Fibroblast of skin of back (primary cell): ENCODE measurements at places on chromosomes 6 and 20.

GRCh38 chr6:52515219-52515960, 61.5 kb downstream of the TRAM2 start:
- DNase-seq, result peak; percentile 65

DNA sequence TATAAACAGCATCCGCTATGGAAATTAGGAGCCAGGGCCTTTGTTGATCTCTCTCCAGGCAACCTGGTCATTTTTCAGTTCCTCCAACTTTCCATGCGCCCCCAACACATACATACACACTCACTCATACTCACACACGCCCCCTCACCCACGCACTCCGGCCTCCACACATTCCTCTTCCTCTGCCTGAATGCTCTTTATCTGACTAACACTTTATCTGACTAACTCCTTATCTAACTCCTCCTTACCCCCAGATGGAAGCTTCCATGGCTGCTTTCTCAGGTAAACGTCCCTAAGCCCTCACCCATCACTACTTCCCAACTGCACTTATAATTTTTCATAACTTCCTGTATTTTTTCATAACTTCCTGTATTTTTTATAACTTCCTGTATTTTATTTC, 17.4 kb downstream of the CASS4 start:
- peak; percentile 52 for DNase-seq

DNA sequence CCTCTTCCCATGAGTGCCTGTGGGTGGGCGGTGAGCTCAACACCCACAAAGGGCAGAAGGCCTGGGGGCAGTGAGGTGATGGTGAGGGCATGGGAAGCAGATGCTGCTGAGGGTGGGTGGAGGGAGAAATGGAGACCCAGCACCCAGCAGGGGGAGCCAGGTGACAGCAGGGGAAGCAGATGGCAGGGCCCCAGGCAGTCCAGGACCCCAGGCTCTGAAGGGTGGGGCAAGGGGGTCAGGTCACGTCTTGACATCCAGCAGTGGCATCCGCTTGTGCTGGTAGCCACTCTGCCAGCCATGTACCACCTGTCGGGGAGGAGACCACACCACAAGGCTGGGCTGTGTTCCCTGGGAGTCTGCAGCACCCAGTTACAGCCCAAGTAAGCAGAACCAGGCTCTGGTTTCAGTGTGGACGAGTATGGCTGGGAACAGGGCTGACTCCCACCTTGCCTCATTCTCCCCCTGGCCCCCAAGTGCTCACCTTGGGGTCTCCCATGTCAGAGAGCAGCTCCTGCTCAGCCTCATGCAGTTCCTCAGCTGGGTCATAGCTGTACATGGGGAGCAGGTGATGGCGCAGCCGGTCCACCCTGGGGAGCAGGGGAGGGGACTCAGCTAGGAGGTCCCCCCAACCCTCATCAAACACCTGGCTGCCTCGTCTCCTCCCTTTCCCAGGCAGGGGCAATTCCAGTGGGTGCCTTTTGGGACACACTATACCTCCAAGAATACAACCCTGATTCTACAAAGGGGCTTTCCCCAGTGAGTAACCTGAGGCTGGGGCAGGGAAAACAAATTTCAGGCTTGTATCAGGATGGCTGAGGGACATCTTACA, 2.0 kb downstream of the SMIM29 start:
- DNase-seq, result peak; percentile 41

DNA sequence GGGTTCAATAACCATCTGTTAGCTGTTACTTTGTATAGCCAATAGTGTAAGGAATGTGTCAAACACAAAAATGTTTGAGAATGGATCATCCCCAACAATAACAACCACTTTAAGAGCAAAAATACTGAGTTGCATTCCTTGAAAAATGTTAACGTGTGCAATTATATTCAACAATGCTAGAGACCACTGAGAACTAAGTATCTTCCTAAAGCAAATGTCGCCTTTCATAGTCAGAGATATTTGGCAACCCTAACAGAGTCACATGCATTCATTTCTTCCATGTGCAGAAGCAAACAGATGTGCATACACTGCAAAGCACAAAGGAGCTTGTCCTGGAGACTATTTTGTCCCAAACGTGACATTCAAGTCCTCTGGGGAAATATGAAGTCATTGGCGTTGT, 448.6 kb downstream of the GJA1 start:
- DNase-seq, result peak; percentile 71

- peak; percentile 77 for DNase-seq
These were observed 43.0 kb downstream of the F13A1 start for GRCh38 chr6:6277413-6277812.

GRCh38 chr20:48704761-48705160, 123.0 kb downstream of the PREX1 start:
- no peak for DNase-seq

DNA sequence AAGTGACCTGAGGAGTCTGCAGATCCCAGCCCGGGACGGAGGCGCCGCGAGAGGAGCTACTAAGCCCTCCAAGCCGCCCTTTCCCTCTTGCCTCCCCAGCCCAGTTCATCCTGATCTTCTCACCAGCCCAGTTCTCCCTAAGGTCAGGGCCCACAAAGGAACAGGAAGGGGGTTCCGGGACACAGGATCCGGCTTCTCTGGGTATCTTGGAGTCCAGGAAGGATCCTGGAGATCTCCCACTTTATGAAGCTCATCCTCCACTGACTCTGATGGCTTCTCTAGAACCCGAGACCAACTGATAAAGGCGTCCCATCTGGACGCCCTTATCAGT, 36.9 kb upstream of the HLA-C start:
- DNase-seq, result no peak

- DNase-seq, result no peak
These were observed 40.7 kb upstream of the EXOC2 start for GRCh38 chr6:733431-734219.

DNA sequence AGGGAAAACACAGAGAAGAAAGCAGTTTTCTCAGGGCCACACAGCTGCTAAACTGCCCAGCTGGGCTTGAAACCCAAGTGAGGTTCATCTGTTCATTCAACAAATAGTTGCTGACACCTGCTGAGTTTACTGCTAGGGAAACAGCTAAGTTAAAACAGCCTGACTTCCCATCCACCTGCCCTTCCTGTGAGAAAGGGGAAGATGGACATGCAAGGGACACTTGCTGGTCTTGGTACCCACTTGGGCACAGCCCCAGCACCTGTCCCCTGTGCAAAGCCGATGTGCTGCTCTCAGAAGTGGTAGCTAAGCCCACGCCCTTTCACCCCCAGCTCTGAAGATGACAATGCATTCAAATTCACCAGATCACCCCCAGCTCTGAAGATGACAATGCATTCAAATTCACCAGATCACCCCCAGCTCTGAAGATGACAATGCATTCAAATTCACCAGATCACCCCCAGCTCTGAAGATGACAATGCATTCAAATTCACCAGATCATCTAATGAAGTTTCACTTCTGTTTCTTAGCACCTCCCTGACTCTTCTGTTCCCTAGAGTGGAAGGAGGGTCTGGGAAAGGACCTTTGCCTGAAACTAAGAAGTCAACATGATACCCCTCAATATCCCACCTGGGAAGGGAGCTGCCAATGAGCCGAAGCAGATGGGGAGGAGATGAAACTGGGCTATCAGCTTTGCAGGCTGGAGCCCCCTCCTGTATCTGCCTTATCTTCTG, 46.0 kb upstream of the TOP1 start:
- no peak for DNase-seq

GRCh38 chr6:125346201-125346925, 44.6 kb upstream of the HDDC2 start:
- DNase-seq, result no peak

- no peak for DNase-seq
These were observed 6.7 kb upstream of the TMEM30A start for GRCh38 chr6:75291331-75291730.

GRCh38 chr6:133248241-133249001, 7.3 kb downstream of the EYA4 start:
- no peak for DNase-seq

GRCh38 chr6:113385020-113385431, 472.1 kb upstream of the MARCKS start:
- peak; percentile 77 for DNase-seq

DNA sequence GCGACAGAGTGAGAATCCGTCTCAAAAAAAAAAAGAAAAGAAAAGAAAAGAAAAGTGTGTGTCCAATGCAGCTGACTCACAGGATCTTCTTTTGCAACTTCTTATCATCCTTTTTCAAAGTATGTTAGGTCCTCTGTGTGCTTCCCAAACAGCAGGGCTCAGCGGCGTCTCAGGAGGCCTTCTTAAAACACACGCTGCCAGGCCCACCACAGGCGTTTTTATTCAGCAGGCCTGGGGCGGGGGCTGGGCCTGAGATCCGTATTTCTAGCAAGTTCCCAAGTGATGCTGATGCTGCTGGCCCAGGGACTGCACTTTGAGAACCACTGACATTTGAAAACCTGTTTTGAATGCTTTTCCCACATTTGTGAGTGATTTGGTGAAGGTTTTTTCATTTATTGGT, 57.1 kb downstream of the PSMG4 start:
- DNase-seq, result peak; percentile 47

DNA sequence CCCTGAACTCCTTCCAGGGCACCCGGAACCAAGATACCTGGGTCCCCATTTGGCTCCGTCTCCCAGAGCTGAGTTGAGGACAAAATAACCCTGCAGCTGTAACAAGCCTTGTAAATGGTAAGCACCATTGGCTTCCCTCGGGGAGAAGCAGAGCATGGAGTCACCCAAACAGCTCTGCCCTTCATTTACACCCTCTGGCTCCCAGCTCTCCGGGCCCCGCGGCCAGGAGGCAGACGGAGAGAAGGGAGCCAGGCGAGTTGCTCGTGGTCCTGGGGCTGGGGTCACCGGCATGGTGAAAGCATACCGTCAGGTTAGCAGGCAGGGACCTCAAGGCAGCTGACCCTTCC, 2.1 kb downstream of the TFEB start:
- DNase-seq, result no peak

GRCh38 chr6:28673787-28674671, 148.3 kb downstream of the GPX5 start:
- DNase-seq, result peak; percentile 66

- no peak for DNase-seq
These were observed 68.8 kb downstream of the ZMYND8 start for GRCh38 chr20:47287609-47288144.

GRCh38 chr6:7085911-7086310, 21.9 kb upstream of the RREB1 start:
- DNase-seq, result peak; percentile 31

GRCh38 chr20:62605236-62605943, 36.9 kb upstream of the SLCO4A1 start:
- no peak for DNase-seq

GRCh38 chr20:47699818-47700217, 85.5 kb downstream of the SULF2 start:
- DNase-seq, result no peak

DNA sequence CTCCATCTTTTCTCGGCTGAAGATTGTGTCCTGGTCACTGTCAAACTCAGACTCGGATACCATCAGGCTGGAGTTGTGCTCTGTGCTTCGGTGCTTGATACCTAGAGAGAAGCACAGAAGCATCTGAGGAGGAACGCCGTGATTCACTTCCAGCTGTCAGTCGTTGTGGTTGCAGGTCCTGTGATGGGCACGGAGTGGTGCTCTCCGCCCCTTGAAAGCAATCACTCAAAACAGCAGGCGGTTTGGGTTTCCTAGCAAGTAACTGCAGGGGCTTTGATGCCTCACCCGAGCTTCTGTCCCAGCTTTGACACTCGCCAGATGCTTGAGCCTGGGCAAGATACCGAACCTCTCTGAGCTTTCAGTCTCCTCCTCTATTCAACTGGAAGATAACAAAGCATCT, 52.5 kb downstream of the ALDH5A1 start:
- no peak for DNase-seq

DNA sequence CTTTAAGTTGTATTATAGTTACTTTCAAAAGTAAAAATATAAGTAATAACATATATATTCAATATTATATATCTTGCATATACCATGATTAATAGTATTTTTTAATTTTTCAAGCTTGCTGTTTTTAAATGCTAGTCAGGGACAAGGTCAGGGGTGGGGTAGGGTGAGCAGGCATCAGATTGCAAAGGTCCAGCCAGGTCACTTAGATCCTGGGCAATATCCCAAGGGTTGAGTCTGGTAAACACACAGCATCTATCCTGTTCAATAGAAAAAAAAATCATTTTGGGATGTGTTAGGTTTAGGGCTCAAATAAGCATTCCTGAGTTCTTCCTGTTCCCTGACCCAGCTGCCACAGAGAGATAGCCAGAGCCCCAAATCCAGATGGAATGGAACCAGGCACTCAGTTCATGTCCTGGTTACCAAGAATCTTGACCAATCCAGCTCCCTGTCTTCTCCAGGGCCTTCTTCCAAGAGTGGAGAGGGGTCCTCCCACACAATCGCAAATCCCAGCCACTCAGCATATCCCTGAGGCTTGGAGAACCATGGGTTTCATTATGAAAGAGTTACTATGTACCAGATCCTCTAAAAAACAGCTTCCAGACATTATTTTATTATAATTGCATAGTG, 134.9 kb upstream of the TOP1 start:
- DNase-seq, result no peak

DNA sequence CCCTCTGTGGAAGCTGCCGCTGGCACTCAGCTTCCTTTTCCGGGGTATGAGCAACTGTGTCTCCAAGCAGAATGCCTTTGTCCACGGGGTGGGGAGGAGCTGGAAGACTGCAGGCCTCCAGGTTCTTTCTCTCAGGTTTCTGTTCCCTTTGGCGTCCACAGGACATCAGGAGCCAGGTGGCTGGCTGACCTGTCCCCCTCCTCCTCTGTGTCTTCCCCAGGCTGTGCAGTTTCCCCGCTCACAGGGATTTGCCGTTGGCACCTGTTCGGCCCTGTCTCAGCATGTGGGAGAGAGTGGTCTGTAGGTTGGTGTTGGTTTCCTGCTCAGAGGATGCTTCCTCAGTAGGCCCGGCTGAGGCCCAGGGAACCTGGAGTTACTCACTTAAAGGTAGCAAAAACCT, 43.5 kb downstream of the CDS2 start:
- DNase-seq, result no peak

- no peak for DNase-seq
These were observed 62.1 kb downstream of the WDR27 start for GRCh38 chr6:169639653-169640278.

- DNase-seq, result no peak
These were observed 45.2 kb downstream of the CDC5L start for GRCh38 chr6:44432726-44433125.

- peak; percentile 71 for DNase-seq
These were observed 135.5 kb downstream of the PAX1 start for GRCh38 chr20:21840991-21841390.

GRCh38 chr6:151616091-151616513, 122.3 kb downstream of the CCDC170 start:
- no peak for DNase-seq

- DNase-seq, result peak; percentile 13
These were observed 1009.4 kb downstream of the KIF16B start for GRCh38 chr20:15563836-15564235.

GRCh38 chr20:17995967-17996819, 27.4 kb downstream of the MGME1 start:
- peak; percentile 65 for DNase-seq

GRCh38 chr20:2130062-2130591, 28.5 kb downstream of the STK35 start:
- DNase-seq, result no peak
